ENCODE measurements at places on chromosomes 11 and 22.
A peak's percentile ranks its signal among the peaks of the same experiment; 100 is the strongest.

DNA sequence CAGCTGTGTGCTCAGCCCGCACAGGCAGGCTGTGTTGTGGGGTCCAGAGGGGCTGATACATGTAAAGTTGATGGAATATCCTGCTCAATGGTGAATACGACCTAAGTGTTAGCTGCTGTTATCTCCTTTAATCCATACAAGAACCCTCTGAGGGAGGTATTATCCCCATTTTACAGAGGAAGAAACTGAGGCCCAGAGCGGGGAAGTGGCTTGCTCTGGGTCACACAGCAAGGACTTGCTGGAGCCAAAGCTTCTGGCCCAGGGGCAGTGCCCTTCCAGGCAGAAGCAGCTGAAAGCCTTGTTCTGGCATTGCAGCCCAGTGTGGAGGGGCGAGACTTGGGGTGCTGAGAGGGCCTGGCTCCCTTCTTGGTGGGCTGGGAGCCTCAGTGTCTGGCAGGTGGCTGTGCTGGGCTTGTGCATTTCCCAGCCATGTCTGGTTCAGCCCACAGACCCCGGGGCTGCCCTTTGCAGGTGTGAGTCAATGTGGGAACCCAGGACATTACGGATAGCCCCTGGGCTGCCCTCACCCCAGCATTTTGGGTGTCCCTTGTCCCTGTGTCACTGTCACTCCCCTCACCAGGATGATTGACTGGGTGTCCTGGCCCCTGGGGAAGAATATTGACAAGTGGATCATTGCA, 10.4 kb downstream of the USP35 start:
- no peak overlapping the region for H3K4me3 ChIP-seq
- peaks cover 11% of the 10 kb centered on the region for H3K4me1 ChIP-seq
- no peaks in the 10 kb centered on the region for H3K27me3 ChIP-seq
- peaks cover 64% of the 10 kb centered on the region for H3K36me3 ChIP-seq

GRCh38 chr11:86244063-86244521, 461 bp upstream of the EED start:
- peak; percentile 80 for DNase-seq
- H3K36me3 ChIP-seq, result no peaks in the 10 kb centered on the region
- H3K27me3 ChIP-seq, result no peaks in the 10 kb centered on the region
- no peak overlapping the region for H3K4me3 ChIP-seq

GRCh38 chr11:87878373-87878825, 296.8 kb downstream of the RAB38 start:
- no peaks in the 10 kb centered on the region for H3K4me1 ChIP-seq
- H3K4me3 ChIP-seq, result no peak overlapping the region
- peak; percentile 30 for DNase-seq
- H3K36me3 ChIP-seq, result no peaks in the 10 kb centered on the region
- no peak overlapping the region for H3K27ac ChIP-seq

GRCh38 chr22:46841522-46841921, 79.1 kb downstream of the TBC1D22A start:
- H3K36me3 ChIP-seq, result no peaks in the 10 kb centered on the region
- no peak overlapping the region for H3K27ac ChIP-seq
- H3K27me3 ChIP-seq, result no peaks in the 10 kb centered on the region
- no peak overlapping the region for H3K4me3 ChIP-seq

GRCh38 chr11:74676596-74676995, 54.6 kb downstream of the CHRDL2 start:
- no peaks in the 10 kb centered on the region for H3K27me3 ChIP-seq
- no peaks in the 10 kb centered on the region for H3K4me1 ChIP-seq
- no peak overlapping the region for H3K4me3 ChIP-seq

DNA sequence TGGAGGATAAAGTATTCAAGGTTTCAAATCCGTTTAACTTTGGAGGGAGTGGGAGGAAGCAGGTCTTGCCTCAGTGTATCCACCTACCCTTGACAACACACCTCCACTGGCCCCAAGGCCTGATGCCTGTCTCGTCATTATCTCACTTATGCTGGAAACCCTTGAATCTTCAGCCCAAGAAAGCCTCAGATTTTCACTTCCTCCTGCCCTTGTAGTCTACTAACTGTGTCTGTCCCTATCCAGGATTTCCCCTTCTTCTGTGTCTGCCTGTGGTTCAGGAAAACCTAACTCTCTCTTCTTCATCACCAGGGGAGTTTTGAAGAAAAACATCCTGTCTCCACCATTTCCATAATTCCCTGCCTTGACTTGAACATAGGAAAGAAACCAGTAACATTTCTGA, 56.1 kb downstream of the SYT9 start:
- no peaks in the 10 kb centered on the region for H3K36me3 ChIP-seq
- H3K27ac ChIP-seq, result no peak overlapping the region
- no peak overlapping the region for H3K4me3 ChIP-seq
- DNase-seq, result no peak

- H3K27ac ChIP-seq, result no peak within 1 kb of the TSS
- H3K4me1 ChIP-seq, result peaks cover 13% of the 10 kb centered on the region
- no peaks in the 10 kb centered on the region for H3K36me3 ChIP-seq
- H3K4me3 ChIP-seq, result peak within 1 kb of the TSS; percentile 58
- H3K27me3 ChIP-seq, result peaks cover 48% of the 10 kb centered on the region
These were observed at the start of gene PHOX2A for GRCh38 chr11:72244060-72244360. TSS of gene PHOX2A (minus strand) at chr11:72244176. CDS start at chr11:72244004, 172 bp downstream.

Data from trophoblast cell (in vitro differentiated cells and primary cell).